Neuronal stem cell (in vitro differentiated cells): ENCODE measurements at places on chromosomes 4 and X.

GRCh38 chrX:149799095-149799714 is 17.5 kb downstream of the MAGEA9 start:
- DNase-seq, result no peak

DNA sequence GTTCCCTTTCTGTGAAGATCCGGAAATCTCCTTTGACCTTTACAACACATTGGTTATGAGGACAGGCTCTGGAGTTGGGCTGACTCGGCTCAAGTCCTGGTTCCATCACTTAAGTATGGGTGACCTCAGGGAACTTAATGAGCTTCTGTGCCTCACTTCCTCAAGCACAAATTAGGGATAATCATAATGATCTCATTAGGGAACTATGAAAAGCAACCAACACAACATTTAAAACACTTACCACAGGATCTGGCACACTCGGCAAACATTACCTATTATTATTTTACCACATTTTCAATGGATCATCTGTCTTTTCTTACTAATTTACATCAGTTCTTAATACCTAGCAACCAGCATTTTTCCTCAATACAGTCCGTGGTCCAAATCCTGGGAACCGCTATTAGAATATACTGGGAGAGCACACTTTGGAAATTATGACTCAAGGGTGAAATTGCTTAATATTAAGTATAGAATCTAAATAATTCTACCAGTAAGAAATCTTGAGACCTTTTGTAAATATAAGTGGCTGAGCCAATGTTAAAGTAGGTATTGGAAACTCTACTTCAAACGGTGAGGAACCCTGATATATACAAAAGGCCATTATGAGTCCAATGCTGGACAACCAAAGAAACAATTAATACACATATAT is 19.6 kb downstream of the ADGRA3 start:
- no peak for DNase-seq

DNA sequence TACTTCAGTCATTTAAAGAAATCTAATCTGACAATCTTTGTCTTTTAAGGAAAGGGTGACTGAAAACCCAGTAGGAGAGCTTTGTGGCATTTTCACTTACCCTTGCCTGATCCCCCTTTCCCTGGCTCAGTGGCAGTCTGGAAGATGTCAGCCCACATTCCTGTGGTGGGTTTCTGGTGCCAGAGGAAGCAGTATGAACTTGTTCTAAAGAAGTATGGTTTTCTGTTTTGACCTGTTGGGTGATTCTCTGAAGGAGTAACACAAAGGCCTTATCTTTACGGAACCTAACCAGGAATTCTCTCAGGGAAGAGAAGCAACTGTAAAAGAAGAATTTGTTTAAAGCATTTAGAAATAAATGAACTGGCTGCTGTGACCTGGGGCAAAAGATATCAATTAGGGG is 41.9 kb downstream of the BMP15 start:
- DNase-seq, result no peak

- DNase-seq, result peak; percentile 45
These were observed 2.2 kb upstream of the CFI start for GRCh38 chr4:109803924-109804571.

GRCh38 chr4:20065952-20066351 is 185.8 kb upstream of the SLIT2 start:
- no peak for DNase-seq

- DNase-seq, result no peak
These were observed 87.1 kb downstream of the RLIM start for GRCh38 chrX:74527350-74527749.

DNA sequence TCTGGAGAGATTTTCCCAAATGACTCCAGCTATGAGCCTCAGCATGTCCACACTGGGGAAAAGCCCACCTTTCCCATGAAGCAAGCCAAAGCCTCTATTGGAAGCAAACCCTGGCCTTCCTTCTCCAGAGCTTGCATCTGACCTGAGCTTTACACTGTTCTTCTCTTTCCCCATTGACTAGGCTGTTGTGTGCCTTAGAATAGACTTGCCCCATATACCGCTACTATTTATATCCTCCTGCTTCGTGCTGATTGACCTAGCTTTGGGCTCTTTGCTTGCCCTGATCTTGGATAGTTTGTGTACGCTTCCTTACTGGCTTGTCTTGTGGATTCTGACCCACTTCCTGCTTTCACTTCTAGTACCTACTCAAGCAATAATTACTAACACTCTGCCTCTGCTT is 30.9 kb downstream of the FAM9B start:
- no peak for DNase-seq

DNA sequence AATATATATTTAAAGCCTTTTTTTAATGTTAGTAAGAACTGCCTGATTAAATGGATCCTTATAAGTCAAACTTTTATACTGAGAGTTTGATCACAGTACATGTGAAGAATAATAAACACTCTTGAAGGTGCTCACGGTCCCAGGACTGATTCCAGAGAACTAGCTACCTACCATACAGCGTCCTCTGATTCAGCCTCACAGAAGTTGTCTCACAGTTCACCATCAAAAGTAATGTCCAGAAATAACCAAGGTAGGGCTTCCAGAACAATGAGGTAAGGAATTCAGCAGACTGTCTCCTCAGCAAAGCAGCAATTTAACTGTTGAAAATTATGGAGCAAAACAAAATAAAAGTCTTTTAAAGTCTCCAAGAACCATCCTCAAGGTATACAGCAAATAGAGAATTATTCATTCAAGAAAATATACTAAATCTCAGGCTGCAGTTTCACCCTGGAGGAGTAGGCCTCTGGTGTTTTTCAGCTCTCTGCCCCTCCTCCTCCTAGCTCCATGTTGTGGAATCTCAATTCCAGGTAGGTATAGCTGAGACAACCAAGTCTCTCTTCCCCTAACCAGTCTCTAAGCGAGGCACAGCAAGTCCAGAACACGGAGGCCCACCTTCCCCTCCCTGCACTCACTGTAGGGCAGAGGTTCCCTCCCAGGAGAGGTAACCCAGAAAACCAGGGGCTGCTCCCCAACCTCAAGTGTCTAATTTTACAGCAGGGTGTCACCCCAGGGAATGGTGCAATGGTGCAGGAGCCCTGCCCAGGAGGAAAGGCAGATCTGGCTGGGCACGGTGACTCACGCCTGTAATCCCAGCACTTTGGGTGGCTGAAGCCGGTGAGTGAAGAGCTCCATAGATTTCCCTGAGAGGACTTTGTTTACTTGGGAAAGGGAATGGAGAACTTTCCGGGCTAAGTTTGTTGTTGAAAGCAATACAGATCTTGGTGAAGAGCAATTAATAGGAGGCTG is 28.6 kb downstream of the FAM241A start:
- no peak for DNase-seq

GRCh38 chrX:73916931-73917667 is 354.1 kb downstream of the CHIC1 start:
- DNase-seq, result peak; percentile 20

DNA sequence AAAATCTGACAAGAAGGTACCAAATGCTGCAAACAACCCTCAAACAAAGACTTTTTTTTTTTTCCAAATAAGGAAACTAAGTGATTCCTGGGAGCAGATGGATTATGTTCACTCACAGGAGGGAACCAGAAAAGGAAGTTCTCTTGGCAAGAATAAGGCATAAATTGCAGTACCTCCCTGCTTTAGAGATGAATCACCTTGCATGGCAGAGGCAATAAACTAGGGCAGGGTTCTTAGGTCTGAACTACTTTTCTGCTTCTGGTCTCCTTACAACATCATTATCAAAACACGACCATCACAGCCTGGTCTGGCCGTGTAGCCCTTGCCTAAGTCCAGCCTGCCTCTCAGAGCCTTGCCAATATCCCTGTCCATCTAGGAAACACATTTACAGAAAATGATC is 6.3 kb downstream of the TMEM31 start:
- no peak for DNase-seq

- no peak for DNase-seq
These were observed 467.0 kb upstream of the DIPK2B start for GRCh38 chrX:45667666-45668065.

DNA sequence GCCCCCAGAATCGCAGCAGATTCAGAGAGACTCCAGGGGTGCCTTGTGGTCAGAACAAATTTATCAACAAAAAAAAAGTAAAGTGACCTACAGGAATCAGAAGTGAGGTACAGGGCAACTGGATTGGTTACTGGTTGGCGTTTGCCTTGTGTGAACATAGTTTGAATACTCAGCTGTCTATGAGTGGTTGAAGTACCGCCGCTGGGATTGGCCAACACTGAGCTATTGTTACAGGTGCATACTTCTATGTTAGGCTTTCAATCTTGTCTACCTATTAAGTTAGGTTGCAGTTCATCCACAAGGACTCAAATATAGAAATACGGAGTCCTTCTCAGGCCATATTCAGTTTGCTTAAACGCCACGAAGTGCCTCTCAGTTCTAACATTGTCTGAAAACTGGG is 993.5 kb upstream of the PRKX start:
- no peak for DNase-seq

GRCh38 chr4:121358473-121358872 is 22.3 kb downstream of the QRFPR start:
- no peak for DNase-seq

DNA sequence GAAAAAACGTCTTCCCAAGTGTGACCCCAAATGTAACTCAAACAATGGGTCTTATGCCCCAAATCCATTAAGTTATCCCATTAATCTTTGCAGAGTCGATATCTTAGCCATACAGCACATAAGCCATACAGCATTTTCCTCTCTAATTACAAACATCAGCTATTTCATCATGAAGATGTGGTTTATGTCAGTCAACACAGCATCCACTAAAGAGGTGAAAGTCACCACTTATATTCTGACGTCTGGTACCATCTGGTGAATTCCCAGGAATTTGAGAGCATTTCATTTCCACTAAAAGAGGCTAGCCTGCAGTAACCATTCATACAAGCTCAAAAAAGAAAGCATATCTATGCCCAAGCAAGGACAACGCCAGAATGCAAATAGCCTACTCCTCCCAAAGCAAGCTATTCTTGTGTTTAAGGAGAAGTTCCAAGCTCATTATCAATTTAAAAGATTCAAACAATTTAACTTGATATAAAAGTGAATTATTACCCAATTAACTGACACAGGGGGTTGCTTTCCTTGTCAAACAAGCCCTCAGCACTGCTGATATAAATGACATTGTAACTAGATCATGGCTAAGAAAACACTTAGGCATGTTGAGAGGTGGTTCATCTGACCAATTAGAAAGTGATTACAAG is 203.3 kb downstream of the ANTXR2 start:
- no peak for DNase-seq

GRCh38 chrX:151780621-151781020 is 46.1 kb downstream of the CNGA2 start:
- DNase-seq, result no peak

DNA sequence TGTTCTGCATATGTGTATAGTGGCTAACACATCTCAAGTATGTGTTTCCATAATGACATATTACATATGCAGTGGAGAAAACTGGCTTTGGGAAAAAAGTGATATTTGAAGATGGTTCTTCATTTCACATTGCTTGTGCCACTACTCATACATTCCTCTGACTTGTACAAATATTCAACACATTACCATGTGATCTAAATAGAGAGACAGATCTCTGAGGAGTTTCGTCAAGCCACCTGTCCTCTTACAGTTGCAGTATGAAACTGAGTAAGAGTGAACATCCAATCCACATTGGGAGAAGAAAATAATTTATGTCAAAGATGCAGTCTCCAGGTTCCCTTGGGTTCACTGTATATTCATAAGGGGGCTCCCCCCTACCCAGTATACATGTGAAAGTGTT is 123.9 kb downstream of the KDR start:
- DNase-seq, result no peak

DNA sequence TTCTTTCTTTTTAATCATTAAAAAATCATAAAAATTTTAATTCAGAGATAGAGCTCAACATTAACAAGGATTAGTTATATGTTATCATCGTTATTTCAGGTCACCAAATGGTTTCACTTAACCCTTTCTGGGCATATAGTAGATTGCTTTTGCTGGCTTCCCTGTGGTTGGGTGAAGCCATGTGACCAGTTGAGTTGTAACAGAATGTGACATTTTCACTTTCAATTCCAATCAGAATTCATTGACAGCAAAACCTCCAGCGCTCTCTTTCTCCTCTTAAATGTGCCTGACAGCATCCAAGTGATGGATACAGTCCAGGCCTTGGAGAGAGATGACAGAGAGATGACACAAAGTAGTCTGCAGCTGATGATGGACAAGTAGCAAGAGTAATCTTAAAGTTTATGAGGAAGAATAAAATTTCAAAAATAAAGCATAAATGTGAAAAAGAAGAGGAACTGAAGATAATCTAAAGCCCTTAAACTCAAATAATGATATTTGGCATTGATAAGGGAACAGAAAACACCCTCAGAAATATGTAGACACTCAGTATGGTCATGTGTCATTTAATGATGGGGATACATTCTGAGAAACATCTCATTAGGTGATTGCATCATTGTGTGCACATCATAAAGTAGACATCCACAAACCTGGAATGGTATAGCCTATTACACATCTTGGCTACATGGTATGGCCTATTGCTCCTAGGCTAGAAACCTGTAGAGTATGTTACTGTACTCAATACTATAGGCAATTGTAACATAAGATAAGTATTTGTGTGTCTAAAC is 92.3 kb upstream of the QRFPR start:
- no peak for DNase-seq

DNA sequence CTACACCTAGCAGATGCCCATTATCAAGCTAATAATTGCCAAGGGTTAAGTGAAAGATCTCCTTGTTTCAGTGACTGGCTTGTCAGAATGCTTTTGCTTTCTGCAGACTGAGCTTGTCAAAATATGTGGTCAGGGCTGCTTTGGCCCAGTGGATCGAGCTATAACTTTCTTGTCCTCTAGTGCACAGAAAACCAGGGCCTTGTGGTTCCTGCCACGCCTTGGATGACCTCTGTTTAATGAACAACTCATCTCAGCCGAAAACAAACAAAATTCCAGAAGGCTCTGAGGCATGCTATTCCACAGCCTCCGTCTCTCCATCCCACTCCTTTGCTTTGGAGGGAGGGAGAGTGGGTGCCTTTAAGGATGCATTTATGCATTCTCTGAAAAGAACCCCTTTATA is 11.3 kb downstream of the EVC start:
- no peak for DNase-seq

DNA sequence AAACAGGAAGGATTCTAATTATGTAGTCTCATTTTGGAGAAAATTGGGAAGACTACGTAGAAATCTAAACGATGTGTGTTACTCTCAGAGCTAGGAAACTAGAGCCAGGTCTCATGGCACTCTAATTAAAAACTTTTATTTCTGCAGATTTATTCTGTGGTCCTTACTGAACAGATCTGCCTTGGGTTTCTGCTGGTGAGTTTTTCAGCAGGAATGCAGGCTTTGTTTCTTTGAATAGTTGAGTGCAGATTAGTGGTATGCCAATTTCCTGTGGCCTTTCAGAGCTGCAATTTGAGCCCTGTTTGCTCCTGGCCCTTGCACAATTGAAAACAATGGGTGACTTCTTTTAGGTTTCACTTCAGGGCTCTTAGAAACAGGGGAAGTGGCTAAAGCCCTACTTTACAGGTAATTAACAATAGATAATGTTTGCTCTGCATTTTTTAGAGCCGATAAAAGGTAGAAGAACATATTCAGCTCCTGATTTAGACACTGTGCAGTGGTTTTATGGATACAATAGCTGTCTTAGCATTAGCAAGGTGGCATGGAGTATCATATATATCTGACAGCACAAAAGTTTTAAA is 21.8 kb downstream of the SPRY1 start:
- DNase-seq, result peak; percentile 85

GRCh38 chr4:184387351-184387750 is 87.0 kb downstream of the IRF2 start:
- no peak for DNase-seq

GRCh38 chr4:100060765-100061416 is 110.8 kb upstream of the H2AZ1 start:
- DNase-seq, result no peak

- no peak for DNase-seq
These were observed 73.0 kb downstream of the TLL1 start for GRCh38 chr4:165945991-165946390.

GRCh38 chr4:30716158-30716557 is 4.0 kb upstream of the PCDH7 start:
- peak; percentile 21 for DNase-seq
